Stimulated activated CD4-positive, alpha-beta T cell treated with anti-CD3 and anti-CD28 coated beads, Interleukin-2, amount 100 ng/mL, for 24 hours (primary cell): ENCODE measurements at places on chromosomes 5 and 9.

DNA sequence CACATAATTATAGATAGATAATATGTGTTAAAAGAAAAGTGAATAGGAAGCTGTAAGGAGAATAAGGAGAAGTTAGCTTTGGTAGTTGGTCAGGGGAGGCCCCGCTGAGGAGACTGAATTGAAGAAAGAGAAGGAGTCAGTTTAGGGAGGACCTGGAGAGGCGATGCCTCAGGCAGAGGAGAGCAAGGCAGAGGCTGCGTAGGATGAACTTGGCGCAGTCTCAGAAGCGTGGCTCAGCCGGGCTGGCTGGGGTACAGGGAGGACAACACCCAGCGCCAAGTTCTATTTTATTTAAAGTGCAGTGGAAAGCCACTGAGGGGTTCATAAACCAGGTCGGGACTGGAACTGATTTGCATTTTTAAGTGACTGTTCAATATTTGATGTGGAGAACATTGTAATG is 68.5 kb downstream of the PTCD2 start:
- DNase-seq = no peak

- DNase-seq = no peak
Observed at GRCh38 chr9:134196911-134197310, 32.5 kb upstream of the RNU6ATAC start.

DNA sequence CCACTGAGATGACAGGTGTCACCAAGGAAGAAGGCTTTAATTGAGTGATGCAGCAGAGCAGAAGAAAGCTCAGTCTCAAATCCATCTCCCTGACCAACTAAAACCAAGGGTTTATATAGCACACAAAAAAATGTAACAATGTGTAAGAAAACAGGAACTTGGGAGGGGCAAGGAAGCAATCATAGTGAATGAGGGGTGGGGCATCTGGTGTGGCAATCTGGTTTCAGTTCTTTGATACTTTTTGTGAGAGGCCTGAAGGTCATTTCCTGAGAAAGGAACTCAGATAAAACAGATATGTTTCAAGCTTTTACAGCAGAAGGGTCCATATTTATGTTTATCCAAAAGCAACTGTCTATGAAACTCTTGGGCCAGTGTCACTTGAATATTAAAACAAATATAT is 19.7 kb downstream of the CD180 start:
- no peak for DNase-seq

GRCh38 chr5:124393584-124394379 is 352.7 kb downstream of the ZNF608 start:
- no peak for DNase-seq

DNA sequence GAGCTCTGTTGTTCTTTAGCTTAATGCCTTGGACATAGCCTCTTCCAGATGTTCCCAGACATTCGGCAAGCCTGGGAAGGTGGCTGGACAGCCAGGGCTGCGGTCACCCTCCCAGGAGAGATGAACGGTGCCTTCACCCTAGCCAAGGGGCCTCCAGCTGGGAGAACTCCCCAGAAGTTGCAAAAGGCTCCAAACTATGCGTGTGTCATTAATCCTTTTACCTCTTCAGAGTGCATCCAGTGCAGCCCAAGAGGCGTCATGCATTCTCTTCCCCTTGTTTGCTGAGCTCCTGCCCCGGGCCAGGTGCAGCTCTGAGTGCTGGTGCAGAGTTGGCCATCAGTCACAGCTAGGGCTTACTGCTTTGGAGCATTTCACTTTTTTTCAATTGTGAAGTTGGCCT is 22.8 kb downstream of the HMCN2 start:
- no peak for DNase-seq

GRCh38 chr5:133384120-133384855 is 228.1 kb downstream of the FSTL4 start:
- no peak for DNase-seq

DNA sequence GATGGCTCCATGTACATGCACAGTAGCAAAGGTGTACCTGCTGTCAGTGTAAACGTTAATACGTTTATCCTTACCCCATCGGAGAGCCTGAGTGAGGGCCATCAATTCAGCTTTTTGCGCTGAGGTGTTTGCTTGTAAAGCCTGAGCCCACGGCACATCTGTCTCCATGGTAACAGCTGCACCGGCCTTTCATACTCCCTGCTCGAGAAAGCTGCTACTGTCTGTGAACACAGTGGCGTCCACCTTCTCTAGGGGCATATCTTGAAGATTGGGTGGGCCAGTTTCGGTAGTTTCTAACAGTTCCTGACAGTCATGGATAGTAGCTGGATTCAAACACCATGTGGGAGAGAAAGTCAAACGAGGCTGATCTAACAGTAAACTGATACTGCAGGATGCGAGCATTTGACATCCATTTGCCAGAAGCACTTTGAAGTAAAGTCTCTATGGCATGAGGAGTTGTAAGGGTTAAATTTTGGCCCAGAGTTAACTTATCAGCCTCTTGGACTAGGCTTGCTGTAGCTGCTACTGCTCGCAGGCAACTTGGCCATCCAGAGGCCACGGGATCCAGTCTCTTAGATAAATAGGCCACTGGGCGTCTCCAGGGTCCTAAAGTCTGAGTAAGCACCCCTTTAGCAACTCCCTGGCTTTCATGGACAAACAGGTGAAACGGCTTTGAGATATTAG is 21.0 kb upstream of the RHOBTB3 start:
- DNase-seq = no peak

DNA sequence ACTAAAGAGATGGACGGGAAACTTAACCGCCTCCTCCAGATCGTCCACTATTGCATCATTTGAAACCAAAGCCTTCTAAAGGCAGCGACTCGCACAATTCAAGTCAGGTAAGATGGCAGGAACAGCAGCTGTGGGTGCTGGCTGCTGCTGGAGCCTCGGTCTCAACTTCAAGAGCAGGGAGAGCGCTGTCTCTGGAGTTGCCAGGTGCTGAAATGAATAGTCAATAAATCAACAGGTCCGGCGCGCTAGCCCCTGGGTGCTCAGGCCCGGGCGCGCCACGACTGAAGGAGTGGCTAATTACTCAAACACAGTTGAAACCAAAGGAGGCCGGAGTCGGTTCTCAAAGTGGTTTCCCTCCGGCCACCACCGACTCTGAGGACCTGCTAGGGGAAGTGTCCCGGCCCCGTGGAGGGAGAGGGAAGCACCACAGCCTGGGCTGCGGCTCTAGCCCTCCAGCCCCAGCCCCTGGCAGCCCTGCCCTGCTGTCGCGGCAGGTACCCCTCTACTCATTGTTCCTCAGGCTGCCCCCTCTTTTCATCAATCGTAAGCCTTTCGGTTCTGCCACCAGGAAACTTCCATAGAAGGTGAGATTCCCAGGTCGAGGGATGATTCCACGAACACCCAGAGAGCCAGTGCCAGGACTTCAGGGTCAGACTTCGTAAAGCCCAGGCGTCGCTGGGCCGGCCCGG is 804 bp downstream of the TTC39B start:
- DNase-seq = peak; percentile 50

- DNase-seq = peak; percentile 76
Observed at GRCh38 chr9:74773886-74774479, 113.7 kb downstream of the TRPM6 start.

GRCh38 chr5:168740811-168741213 is 161.6 kb upstream of the PANK3 start:
- no peak for DNase-seq

GRCh38 chr5:35229076-35230037 is 930 bp downstream of the PRLR start:
- DNase-seq = peak; percentile 12

DNA sequence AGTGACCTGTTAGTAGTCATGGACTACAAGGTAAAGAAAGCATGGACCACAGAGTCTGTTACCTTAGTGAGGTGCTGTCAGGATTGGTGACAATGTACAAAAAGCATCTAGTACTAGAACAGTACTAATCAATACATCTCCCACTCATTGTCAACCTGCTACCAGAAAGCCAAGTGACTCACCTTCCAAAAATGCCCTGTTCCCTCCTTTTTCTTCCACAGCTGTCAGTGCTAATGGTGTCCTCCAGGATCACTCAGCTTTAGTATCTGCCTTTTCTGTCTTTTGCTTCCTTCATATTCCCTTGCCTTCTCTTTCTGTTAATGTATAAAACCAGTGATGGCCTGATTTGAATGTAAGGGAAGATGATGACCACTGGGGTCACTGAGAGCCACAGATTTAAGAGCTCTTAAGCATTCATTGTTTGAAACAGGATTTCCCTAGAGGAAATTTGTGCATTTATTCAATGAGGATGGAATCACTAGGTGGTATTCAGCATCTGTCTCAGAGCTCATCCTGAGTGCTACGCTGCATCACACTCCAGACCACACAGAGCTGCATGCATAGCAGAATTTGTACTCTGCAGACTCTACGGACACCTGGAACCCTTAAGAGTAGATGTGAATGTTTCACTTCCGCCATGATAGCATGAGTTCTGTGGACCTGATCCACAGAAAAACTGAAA is 71.0 kb downstream of the SV2C start:
- no peak for DNase-seq

DNA sequence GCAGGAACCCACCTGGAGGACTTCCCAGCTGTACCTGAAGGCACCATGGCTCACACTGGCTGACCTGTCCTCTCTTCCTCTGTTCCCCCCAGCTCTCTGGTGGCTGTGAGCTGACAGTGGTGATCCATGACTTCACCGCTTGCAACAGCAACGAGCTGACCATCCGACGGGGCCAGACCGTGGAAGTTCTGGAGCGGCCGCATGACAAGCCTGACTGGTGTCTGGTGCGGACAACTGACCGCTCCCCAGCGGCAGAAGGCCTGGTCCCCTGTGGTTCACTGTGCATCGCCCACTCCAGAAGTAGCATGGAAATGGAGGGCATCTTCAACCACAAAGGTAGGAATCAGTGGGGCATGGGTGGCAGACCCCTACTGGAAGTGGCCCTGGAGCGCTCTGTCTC is 161.9 kb upstream of the OTULINL start:
- no peak for DNase-seq

- DNase-seq = no peak
Observed at GRCh38 chr9:110583237-110583636, 3.7 kb upstream of the SVEP1 start.

- no peak for DNase-seq
Observed at GRCh38 chr5:84885485-84886258, 501.0 kb upstream of the EDIL3 start.

DNA sequence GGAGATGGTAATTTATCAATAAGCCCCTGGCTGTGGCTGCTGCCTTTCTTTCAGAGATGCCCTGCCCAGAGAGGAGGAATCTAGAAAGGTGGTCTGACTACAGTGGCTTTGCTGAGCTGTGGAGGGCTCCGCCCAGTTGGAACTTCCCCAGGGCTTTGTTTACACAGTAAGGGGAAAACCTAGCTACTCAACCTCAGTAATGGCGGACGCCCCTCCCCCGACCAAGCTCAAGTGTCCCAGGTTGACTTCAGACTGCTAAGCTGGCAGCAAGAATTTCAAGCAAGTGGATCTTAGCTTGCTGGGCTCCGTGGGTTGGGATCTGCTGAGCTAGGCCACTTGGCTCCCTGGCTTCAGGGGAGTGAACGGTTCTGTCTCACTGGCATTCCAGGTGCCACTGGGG is 865.4 kb upstream of the ACO1 start:
- peak; percentile 41 for DNase-seq

DNA sequence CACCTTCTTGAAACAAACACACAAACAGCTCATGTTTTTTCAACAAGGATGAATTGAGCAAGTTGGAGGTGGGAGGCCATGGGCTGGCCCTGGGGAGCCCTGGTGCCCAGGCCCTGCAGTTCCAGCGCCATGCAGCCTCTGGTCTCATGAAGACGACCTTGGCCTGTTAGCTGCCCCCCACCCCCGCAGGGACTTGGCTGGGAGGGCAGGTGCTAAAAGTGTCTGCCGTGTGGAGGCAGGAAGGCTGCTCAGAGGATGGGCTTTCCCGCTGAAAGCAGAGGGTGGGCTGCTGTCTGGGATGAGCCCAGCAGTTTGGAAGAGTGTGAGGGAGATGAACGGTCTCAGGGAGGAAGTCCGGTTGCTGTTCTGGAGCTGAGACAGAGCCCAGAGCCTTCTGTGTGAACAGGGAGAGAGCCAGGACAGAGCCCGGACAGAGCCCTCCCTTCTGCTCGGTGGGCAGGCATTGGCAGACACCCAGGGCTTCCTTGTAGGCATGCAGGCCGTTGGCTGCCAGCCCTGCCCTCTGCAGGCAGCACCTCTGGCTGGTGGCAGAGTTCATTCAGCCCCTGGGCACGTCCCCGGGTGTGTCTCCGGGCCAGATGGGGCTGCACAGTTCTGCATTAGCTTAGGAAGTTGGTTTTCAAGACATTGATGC is 18.7 kb downstream of the ROPN1L start:
- DNase-seq = no peak

GRCh38 chr5:55294935-55295334 is 12.6 kb downstream of the DHX29 start:
- DNase-seq = no peak

DNA sequence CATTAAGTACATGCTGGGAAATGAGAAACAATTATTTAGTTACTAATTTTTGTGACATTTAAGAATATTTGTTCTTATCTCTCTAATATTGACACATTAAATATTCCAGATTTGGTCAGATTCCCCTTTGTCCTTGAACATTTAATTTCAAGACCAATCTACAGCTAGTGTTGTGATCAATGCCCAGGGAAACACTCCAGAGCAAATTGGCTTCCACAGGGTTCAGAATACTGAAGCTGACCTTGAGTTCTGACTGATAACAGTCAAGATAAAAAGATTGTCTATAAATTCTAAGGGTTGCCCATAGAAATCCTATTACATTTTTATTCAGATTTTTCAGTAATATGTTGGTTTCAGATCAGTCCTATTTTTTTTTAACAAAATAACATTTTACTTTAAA is 31.3 kb downstream of the ZFYVE16 start:
- DNase-seq = no peak

- DNase-seq = peak; percentile 60
Observed at GRCh38 chr5:109690242-109690974, 681 bp downstream of the MAN2A1 start.

DNA sequence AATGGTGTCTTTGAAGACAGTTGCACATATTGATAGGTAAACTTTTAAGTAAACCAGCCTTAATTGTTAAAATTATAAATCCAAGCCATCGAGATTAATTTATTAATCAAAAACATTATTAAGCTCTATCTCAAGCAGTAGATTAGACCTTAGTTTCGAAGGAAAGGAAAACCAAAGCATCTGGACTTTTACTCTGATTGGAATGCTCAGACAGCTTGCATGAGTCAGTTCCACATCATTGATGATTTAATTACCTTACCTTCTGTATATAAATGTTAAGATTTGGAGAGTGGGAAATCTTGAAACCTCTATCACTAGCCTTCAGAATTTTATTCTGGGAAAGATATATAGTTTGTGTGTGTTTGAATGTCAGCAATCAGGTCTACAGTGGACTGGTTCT is 23.9 kb downstream of the DCP2 start:
- DNase-seq = no peak

GRCh38 chr9:87524061-87524460 is 26.4 kb downstream of the DAPK1 start:
- no peak for DNase-seq

GRCh38 chr5:149667084-149667828 is 62.9 kb upstream of the PPARGC1B start:
- peak; percentile 29 for DNase-seq

GRCh38 chr9:130034570-130034969 is 8.4 kb downstream of the FNBP1 start:
- DNase-seq = peak; percentile 35

DNA sequence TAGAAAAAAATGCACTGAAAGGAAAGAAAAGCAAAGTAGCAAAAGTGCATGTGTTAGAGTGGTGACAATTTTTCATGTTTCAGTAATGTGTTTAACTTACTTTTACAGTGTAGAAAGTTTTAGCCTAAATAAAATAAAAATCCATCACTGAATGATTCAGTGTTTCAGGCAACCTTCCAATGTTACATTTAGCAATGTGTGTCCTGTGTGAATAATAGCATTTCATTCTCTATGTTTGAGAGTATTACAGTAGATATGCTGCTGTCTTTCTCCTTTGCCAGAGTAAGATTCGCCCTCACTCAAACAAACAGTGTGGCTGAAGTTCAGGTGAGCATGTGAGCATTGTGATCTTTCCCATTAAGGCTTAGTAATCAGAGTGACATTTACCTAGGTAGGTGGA is 171.1 kb downstream of the TARS1 start:
- DNase-seq = no peak
